ENCODE measurements at places on chromosomes 11 and 22. TPM values are rescaled to one million over a fixed set of nuclear protein-coding genes. Genes with fewer than 3 reads are reported as not detected.

DNA sequence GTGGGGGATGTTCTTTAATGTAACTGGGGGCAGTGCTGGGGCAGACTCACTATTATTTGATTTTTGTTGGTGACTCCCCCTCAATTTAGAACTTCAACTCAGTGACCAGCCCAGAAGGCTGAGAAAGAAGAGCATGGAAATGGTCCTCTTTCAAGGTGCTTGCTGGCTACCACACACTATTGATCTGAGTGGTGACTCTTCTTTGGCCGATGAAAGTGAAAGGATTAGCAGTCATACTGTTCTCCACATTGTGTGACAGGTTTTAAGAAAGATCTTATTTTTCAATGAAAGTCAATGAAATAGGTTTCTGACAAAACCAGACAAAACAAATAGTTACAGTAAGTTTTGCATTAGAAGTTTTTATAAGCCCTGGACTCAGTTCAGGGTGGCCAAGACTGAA lies 29.9 kb downstream of the NLRP14 start:
- no peak for DNase-seq

GRCh38 chr11:83156996-83157593 lies at the start of gene PCF11:
PCF11 (plus strand) TSS chr11:83157131; CDS start chr11:83157440, 309 bp downstream.
- no peak for DNase-seq

GRCh38 chr11:94815705-94816344 lies 47.7 kb downstream of the AMOTL1 start:
- no peak for DNase-seq

GRCh38 chr11:8098879-8099278 lies 17.9 kb downstream of the TUB start:
- DNase-seq = no peak

DNA sequence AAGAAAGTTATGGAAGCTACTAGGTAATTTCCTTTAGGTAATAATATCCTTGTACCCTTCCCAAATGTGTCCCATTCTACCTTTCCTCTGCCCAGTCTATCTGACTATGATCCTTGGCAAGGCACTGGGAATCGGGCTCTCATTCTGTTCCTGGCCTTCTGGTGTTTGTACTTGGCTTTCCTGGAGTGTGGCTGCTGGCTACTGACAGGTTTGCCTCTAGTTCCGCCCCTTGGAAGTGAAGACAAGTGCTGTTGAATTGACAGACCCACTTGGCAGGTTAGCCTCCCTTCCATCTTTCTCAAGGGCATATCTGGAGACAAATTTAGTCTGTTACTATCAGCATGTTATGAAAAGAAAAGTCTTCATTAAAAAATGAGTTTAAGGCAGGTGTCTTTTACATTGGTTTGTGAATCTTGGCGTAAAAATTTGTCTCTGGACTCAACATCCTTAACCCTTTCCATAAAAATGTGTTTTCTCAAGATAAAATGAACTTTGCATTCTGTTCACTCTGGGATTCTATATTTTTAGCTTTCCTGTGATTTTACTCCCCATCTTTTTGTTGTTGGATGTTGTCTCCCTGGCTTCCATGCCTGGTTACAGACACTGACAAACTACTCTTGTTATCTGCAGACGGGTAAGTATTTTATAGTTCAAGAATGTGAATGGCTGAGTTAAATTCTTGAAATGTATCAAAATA lies 287.4 kb upstream of the PDGFD start:
- no peak for DNase-seq

- no peak for DNase-seq
Measured at GRCh38 chr22:27834364-27835185, 33.0 kb upstream of the MN1 start.

The TMEM132A gene
- polyA plus RNA-seq = not detected

Data from CD4-positive, alpha-beta memory T cell (primary cell).